Right ventricle myocardium superior (tissue), 1 donor: ENCODE measurements at places on chromosomes 1 and 21.

- no peak for DNase-seq
These were observed 109.5 kb downstream of the CDC7 start for GRCh38 chr1:91610102-91610501.

- no peak for DNase-seq
These were observed 11.1 kb downstream of the RSPH1 start for GRCh38 chr21:42484966-42485365.

DNA sequence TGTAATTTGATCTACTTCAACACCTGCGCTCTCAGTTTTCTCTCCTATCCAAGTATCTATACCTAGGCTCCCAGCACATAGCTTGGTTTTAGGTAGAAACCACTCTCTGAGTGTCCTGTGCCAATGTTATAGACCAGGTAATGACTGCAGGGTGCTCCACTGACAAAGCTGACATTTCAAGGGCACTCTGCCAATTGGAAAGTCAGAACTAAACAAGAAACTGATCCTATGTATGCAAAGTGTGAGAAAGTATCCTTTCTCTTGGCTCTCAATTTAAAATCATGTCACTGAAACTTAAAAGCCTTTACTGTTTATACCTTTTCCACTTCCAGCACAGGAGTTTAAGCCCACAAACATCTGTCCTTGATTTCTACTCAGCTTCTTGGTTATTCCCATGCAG lies 45.0 kb upstream of the AIM2 start:
- DNase-seq: no peak

DNA sequence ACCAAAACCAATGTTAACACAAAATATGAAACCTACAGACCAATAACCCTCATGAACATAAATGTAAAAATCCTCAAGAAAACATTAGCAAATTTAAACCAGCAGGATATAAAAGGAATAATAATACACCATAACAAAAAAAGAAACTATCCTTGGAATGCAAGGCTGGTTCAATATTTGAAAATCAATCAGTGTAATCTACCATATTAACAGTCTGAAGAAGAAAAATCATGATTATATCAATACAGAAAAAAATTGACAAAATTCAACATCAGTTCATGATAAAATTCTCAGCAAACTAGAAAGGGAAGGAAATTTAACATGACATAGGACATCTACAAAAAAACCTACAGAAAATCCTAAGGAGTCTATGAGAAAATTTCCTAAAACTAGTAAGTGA lies 19.8 kb downstream of the PRMT2 start:
- no peak for DNase-seq

GRCh38 chr21:45226540-45227326 lies 61.0 kb downstream of the POFUT2 start:
- DNase-seq: no peak

DNA sequence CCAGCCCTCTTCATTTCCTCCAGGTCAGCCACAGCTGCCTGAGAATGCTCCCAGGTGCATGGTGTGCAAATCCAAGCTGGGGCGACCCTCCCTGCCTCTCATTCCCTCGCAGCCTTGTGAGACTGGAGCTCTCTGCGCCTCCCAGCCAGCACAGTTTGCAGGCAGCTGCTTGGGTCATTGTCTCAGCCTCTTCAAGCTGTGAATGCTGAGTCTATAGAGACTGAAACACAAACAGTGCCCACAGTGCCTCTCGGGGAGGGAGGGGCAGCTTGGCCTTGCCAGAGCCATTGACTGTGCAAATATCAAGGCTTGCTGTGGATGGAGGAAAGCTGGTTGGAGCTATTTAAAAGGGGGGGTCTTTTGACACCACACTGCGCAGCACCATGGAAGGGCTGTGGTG lies 10.6 kb downstream of the PLXNA2 start:
- no peak for DNase-seq

DNA sequence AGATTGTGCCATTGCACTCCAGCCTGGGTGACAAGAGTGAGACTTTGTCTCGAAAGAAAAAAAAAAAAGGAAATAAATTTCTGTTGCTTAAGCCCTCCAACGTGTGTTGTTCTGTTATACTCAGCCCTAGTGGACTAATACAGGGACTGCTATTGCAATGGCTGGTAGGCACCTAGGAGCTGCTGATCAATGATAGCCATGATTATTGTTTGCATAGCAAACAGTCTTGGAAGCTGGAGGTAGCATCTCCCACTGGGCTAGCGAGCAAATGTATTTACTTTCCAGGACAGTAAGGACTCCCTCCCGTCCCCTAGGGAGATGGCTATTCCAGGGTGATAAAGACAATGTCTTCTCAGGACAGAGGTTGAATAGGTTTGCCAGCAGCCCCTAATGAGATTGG lies 13.5 kb upstream of the TNFRSF8 start:
- DNase-seq: no peak

GRCh38 chr1:47785561-47786271 lies 211.5 kb downstream of the TRABD2B start:
- peak; percentile 55 for DNase-seq

DNA sequence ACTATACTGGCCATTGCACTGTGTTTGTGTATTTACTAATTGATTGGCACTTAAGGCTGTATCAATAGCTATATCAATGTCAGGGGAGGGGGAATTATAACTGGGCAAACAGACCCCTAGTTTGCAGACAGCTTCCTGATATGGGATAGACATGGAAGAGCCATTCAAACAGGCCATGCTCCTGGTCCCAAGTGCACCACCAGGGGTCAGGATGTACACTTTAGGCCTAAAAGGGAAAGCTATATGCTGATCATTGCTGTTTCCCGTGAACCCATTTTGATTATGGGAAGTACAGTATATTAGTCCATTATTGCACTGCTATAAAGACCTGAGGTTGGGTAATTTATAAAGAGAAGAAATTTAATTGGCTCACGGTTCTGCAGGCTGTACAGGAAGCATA lies 124.9 kb upstream of the BACE2 start:
- DNase-seq: no peak

DNA sequence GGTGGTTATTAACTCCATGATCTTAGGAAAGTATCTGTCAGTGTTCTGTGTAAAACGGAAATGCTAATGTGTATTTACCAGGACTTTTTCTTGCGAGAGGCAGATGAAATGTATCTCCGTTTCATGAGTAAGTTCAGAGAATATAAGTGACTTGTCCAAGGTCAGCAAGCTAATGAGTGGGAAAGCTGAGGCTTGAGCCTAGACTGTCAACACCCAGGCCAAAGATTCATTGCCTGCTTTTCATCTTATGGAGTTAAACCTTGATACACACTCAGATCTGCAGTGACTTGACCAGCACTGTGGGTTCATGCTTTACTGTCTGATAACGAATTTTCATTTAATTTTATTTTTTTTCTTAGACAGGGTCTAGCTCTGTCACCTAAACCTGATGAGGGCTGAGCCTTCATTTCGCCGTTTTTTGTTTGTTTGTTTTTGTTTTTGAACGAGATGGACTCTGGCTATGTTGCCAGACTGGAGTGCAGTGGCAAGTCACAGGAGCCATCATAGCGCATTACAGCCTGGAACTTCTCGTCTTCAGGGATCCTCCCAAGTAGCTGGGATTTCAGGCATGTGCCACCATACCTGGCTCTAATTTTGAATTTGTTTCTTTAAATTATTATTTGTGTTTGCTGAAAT lies 918 bp upstream of the JTB start:
- no peak for DNase-seq

DNA sequence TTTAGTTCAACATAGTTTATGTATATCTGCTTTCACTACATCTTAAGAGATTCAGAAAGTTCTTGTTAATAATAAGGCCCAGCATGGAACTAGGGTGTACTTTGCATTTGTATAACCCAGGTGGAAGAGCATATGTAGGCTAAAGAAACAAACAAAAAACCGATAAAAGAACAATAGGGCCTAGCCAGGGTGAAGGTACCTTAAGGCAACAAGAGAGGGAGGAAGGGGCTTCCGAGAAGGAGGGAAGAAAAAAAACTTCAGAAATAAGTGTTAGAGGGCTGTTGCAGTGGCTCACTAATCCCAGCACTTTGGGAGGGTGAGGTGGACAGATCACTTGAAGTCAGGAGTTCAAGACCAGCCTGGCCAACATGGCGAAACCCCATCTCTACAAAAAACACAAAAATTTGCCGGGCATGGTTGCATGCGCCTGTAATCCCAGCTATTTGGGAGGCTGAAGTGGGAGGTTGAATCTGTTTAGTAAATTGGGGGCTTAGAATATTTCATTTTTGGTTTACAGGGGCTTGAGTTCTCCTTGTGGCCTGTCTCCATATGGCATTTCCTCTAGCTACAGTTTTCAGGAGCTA lies 4.7 kb upstream of the SPATA45 start:
- no peak for DNase-seq

DNA sequence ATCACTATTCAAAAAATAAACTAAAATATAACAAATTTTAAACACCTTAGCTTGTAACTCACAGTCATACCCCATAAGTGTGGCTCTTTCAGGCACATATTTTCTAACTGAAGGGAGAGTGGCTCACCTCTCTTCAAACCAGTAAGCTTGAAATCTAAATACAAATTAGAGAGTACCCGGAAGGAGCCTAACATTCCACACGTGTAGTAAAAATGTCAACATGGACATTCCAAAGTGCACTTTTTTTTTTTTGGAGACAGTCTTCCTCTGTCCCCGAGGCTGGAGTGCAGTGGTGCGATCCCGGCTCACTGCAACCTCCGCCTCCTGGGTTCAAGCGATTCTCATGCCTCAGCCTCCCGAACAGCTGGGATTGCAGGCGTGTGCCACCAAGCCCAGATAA lies 275.6 kb upstream of the ADGRL2 start:
- DNase-seq: no peak

- DNase-seq: no peak
These were observed 97.4 kb upstream of the CHRM3 start for GRCh38 chr1:239288820-239289554.

DNA sequence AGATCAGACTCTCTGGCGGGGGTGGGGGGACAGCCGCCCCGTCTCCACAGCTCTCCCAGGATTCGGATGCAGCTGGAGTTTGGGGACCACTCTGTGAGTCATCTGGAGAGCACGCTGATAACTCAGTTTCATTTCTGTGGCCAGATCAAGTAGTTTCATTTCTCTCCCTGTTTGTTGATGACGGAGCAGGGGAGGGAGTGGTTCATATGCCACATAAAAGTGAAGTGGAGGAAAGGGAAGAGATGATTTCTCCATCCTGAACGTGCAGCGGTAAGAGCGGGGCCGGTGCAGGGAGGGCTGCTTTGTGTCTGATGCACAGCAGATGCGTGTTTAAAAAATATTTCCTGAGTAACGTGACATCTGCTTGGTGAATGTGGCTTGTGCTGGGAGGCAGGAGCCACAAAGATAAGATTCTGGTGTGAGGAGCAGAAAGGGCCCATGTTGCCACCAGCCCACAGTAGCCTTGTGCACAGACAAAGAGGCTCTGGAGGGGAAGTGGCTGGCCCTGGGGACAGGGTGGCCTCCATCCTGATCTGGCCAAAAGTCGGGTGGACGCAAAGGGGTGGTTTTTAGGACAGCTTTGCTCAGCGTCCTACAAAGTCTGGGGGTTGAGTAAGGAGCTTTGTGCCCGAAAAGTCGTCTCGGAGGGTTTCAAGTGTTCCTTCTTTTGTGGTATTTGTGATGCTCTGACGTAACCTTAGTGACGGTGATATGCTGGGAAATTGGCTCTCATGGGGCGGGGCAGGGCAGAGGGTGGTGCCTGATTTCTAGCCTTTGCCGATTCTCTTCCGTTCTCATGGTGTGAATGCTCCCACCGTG lies at the start of gene MX2:
Gene MX2 (plus strand): TSS at position 242 of the 819 bp plus-strand sequence. CDS start 14,880 bp downstream, outside the sequence.
- peak; percentile 81 for DNase-seq

DNA sequence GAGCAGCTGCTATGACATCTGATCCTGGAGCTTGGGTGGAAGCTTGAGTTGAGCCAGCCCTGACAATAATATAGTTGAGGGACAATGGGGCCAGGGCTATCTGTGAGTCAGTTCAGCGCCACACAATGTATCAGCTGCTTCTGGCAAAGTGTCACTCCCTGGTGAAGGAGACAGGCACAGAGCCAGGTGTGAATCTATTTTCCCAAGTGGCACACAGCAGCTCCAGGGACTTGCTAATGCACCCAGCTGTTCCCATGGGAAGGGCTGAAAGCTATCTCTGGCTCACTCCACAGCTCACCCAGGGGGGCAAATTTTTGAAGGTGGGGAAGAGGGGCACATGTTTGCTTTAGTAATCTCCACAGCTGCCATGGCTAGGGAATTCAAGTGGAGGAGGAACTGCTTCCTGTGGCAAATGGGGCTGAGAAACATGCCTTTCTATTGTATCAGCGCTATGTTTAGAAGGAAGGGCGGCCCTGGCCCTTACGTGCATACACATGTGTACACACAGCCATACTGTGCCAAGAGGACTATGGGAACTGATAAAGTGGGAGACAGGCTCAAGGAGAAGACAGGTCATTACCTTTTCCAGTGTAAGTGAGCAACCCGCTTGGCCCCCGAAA lies 2.2 kb downstream of the CYB5R1 start:
- no peak for DNase-seq

GRCh38 chr21:45469273-45470086 lies 64.5 kb downstream of the COL18A1 start:
- DNase-seq: peak; percentile 43

DNA sequence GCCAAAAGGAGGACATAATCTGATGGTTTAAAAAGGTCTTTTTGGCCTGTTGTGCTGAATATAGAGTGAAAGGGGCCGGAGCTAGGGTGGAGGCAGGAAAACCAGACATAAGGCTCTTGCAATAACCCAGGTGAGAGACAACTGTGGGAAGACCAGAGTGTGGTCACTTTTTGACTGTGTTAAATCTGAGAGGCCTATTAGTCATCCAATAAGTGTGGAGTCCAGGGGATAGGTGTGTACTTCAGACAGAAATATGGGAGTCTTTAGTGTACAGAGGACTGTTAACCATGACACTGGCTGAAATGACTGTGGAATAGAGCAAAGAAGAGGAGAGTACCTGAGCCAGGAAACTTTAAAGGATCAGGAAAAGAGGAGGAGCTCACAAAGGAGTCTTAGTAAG lies 89.3 kb downstream of the VAV3 start:
- no peak for DNase-seq

GRCh38 chr1:211331011-211331709 lies 4.5 kb downstream of the TRAF5 start:
- DNase-seq: no peak

DNA sequence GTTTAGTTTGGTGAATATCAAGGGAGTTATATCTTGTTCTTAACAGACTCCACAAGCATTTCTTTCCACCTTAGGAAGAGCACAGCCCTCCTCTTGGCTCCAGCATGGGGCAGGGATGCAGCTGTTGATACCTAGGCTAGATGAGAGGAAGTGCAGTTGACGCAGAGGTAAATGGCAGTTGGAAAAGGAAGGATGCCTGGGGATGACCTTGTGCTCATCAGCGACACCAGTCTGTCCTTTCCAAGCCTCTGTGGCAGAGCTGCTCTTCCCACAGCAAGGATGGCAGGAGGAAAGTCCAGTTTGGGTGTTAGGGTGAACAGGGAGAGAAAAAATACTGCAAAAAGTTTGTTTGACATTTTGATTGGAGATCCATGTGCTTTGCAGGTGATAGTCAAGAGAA lies 6.2 kb downstream of the PROX1 start:
- no peak for DNase-seq

GRCh38 chr1:171115280-171115897 lies 24.7 kb downstream of the FMO3 start:
- DNase-seq: no peak

DNA sequence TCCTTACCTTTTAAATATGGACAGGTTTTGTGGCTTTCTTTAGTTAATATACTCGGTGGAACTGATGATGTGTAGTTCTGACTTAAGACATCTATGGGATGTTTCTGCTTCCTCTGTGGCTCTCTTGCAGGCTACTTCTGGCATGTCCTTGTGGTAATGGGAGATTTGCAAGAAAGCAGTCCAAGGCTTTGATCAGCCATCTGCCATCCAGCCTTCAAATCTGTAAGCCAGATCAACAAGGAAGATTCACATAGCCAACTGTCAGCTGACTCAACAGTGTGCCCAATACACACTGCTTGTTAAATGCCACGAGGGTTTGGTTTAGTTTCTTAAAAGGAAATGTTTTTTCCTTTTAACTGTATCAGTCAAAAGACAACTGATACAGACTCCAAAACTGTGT lies 722.2 kb upstream of the CHRM3 start:
- DNase-seq: no peak
